Activated CD4-positive, alpha-beta T cell treated with anti-CD3 and anti-CD28 coated beads for 4 hours (primary cell): ENCODE measurements at places on chromosomes 1 and 21.

DNA sequence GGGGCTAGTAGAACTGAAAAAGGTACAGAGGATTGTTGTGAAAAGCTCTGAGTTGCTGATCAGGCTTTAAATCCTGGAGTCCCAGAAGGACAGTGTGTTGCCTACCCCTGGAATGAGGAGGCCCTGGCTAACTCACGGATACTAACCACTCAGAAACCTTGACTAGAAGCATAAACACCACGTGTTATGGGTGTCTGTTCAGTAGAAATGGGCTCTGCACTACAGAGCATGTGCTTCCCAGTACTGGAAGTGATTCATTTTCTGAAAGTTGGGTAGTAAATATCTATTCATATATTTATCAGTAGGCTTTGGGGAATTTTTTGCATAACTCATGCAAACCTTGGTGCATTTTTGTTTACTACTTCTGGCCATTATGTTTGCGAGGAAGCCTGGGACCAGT is 15.1 kb upstream of the CLCA1 start:
- no peak for DNase-seq

DNA sequence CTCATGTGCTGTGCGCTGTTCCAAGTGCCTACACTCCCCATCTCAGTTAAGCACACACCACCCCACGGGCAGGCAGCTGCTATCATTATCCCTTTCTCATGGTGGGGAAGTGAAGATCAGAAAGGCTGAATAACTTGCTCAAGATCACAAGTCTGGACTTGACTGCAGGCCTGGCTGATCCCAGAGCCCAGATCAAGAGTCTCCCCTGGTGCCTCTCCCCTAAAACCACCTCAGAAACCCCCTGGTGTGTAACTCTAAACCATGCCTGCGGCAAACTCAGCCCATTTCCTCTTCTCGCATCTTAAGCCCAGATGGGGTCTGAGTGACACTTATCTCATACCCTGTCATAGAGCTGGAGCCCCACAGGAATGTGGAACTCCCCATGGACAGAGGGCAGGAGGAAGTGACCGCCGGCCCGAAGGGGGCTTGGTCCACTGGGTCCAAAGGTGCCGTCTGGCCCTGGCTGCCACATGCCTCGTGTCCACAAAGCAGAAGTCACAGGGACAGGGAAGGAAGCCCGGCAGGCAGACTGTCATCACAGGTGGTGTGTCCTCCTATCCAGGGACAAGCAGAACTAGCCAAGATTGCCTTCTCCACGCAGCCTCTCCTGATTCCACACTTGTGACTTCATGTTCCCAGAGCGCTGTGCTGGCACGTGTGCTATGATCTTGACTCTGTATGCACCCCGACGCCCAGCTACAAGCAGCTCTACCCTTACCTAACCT is 92.1 kb downstream of the SYF2 start:
- no peak for DNase-seq

GRCh38 chr1:98989556-98989907 is 15.1 kb downstream of the PLPPR5 start:
- no peak for DNase-seq

- peak; percentile 12 for DNase-seq
Observed at GRCh38 chr1:183590244-183591191, at the start of gene NCF2. TSS of gene NCF2 (minus strand) at chr1:183590459. CDS start at chr1:183590329, 130 bp downstream.

GRCh38 chr1:1777950-1778662 is at the start of gene NADK:
TSS of gene NADK (minus strand) at chr1:1778470. CDS start at chr1:1765406, 13,064 bp downstream.
- peak; percentile 71 for DNase-seq

GRCh38 chr1:201069636-201070035 is 42.6 kb downstream of the CACNA1S start:
- no peak for DNase-seq
